ENCODE measurements at places on chromosomes 3 and 15.

DNA sequence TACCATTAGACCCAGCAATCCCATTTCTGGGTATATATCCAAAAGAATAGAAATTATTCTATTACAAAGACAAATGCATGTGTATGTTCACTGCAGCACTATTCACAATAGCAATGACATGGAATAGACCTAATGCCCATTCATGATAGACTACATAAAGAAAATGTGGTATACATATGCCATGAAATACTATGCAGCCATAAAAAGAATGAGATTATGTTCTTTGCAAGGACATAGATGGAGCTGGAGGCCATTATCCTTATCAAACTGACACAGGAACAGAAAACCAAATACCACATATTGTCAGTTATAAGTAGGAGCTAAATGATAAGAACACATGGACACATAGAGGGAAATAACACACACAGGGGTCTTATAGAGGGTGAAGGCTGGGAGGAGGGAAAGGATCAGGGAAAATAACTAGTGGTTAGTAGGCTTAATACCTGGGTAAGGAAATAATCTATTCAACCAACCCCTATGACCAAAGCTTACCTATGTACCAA, 366.8 kb downstream of the EDEM1 start:
- no peak for DNase-seq

DNA sequence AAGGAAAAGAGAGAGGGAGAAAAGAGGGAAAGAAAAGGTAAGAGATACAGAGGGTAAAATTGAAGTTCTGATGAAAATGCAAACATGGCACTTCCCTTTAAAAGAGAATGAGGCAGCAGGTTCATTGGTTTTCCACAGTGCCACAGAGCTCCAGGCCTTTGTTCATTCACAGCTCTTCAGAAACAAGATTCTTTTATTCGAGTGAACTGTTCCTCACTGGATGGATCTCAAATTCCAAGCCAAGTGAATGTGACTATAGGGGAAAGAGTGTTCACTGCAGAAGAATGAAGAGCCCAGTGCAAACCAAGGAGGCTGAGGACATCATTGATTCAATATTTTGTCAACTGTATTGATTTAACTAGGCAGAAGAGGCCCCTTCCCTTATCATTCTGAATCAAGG, 280.3 kb upstream of the PROK2 start:
- no peak for DNase-seq

DNA sequence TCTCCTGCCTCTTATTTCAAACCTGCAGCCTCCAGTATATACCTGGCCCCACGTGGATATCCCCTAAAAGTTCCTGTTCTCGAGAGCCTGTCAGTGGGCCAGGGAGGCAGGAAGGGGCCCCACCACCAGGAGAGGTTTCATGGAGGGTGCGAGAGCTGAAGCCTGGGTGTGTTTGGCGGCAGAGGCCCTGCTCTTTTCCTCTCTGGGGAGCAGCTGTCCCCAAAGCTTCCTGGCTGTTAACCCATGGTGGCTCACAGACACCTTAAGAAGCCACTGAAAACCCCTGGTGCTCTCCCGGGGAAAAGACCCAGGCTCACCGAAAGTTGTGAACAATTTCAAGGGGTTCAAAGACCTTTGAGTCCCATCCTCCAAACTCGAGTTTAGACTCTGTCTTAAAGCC, 1.1 kb downstream of the PRRT3 start:
- DNase-seq: no peak

GRCh38 chr3:171956181-171956683, 83.1 kb upstream of the FNDC3B start:
- DNase-seq: no peak

DNA sequence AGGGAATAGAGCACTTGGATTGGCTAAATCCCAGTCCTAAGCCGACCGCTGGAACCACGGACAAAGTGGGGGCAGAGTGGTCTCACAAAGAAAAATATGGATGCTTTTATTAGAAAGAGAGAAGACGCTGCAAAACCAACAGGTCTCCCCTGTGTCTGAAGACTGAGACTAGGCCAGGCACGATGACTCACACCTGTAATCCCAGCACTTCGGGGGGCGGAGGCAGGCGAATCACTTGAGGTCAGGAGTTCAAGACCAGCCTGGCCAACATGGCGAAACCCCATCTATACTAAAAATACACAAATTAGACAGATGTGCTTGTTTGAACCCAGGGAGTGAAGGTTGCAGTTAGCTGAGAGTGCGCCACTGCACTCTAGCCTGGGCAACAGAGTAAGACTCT, 61.8 kb downstream of the ZDHHC19 start:
- DNase-seq: no peak

DNA sequence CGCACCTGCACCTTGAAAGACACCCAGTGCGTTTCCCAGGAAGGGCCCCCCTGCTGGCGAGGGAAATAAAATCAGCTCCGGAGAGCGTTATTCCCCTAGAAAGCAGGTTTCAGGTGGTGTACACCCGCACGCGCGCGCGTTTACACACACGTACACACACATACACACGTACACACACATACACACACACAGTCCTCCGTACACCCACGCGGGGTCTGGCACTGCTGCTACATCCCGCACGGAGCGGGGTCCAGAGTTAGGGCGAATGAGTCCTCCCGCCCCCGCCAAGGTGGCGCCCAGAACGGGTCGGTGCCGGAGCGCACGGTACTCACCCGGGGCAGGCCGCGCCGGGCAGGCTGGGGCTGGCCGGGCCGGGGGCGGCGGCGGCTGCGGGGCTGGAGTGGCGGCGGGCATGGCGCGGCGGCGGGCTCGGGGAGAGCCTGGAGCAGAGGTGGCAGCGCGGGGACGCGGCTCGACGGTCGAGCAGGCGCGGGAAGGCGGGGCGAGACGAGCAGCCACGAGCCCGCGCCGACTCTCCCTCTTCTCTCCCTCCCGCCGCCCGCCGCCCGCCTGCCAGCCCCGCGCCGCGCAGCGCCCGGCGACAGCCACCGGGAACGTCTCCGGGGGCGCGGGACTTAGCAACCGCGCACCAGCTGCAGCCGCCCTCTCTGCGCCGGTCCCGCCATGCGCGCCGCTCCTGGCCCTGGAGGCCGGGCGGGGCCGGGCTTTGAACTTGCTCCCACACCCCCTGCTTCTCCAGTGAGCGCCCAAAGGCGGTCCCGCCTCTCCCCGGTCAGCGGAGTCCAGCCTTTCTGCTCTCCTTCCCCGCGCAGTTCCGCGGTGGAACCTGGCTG, at the start of gene DCLK3:
DCLK3 (minus strand) TSS at position 704 of the 854 bp plus-strand sequence; CDS start at position 414, 290 bp downstream.
- no peak for DNase-seq

DNA sequence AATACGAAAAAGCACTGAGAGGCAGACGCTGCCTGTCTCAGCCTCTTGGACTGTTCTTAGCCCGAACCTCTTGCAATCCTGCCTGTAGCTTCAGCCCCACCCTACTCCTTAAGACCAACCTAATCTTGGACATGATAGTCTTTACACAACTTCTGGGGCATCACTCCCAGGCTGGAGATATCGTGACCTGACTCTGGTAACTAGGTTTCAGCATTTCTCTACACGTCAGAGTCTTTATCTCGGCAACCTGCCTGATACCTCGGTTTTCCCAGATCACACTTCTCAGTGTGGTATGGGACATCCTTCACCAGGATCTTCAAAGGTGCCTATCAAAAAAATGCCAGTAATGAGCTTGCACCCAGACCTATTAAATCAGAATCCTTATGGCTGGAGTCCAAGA, 590.2 kb upstream of the KCNMB2 start:
- no peak for DNase-seq

- no peak for DNase-seq
Measured at GRCh38 chr15:68612979-68613740, 34.4 kb downstream of the CORO2B start.

- DNase-seq: no peak
Measured at GRCh38 chr3:86986671-86987420, 4.1 kb downstream of the VGLL3 start.

GRCh38 chr3:115071601-115072000, 75.5 kb downstream of the ZBTB20 start:
- no peak for DNase-seq

DNA sequence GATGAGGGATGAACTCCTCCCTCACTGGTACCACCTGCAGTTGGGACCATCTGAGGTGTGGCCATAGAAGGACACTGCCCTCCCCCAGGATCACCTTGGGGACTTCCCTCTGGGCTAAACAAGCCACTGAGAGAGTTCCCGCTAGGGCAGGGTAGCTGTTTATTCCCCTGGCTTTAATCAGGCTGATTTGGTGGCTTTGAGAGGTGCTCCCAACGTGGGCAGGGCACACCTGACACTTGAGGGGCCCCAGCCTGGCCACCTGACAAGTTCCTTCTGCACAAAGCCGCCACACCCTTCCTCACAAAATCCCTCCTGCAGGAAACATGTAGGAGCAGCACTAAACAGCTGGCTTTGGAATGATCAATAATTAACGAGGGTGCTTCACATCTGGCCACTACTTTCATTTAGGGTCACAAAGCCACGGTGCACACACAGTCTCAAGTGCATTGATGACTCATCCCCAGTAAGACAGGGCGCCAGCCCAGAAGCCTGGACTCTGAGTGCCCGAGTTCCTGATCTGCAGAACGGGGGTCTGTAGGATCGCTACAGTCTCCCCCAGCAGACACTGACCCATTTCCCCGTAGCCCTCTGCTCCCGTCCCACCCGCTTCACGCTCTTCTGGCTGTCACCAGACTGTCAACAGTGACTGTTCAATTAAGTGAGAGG, 75.1 kb downstream of the ATP10A start:
- peak; percentile 50 for DNase-seq

DNA sequence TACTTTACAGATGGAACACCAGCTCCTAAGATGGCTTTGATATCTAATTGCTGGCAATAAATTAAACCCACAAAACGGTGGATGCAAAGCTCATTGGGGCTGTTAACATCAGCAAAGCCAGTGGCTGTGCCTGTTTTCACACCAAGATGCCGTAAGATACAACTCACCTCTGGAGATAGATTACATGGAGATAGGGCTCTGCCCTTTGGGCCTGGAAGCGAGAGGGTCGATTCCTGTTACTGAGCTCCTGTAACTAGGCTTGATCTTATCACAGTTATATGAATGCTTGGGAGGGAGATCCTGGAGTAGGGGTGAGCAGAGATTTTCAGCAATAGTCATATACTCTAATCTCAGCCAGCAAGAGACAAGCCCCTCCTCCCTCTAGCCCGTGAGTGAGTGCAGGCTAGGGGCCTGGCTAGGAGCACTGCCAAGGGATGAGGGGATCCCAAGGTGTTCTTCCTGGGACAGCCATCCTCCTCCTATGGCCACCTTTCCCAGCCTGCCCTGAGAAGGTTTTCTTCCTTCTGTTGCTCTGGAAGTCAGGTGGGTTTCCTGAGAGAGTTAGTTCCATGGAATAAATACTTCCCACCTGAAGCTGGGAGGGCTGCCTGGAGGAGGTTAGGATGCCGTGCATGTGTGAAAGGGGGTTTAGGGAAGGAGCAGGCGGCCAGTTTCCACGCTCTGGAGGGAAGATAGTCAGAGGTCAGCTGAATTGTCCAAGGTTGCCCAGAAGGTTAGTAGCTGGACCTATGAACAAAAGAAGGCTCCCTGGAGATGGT, 18.1 kb upstream of the DOCK3 start:
- no peak for DNase-seq

DNA sequence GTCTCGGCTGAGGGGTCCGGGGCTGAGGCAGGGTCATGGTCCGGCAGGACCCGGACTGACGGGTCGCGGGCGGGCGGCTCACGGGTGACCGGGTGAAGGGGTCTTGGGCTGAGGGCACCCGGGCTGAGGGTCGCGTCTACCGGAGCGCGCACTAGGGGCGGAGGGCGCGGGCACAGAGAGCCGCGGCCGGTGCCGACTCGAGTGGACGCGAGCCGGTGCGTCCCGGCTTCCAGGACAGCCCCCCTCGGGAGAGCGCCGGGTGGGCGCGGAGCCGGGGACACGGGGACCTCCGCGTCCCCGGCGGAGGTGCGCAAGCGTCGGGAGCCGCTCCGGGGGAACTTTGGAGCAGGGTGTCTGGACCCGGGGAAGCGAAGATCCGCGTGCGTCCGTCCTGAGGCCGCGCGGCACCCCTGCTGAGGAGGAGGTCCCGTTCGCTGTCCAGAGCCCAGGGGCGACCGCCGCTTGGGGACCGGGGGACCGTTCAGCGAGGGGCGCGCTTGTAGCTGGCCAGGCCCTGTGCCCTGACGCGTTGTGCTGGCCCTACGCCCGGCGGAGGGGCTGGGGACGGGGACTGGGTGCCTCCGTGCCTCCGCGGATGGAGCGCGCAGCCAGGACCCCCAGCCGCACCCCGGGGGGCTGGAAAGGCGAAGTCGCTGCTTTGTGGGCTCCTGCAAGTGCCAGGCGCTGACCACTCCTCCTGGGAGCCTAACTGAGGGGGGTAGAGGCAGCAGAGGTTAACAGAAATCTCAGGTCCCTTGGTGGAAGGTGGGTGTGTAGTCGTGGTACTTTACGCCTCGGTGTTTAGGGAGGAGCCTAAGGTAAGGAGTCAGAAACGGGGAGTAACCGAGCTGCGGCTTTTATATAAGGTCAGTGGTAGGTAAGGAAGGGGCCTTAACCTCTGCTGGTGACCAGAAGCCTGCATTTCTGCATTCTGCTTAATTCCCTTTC, at the start of gene PPARG:
PPARG (plus strand) TSS at position 889 of the 948 bp plus-strand sequence. CDS start 90,642 bp downstream, outside the sequence.
- no peak for DNase-seq

DNA sequence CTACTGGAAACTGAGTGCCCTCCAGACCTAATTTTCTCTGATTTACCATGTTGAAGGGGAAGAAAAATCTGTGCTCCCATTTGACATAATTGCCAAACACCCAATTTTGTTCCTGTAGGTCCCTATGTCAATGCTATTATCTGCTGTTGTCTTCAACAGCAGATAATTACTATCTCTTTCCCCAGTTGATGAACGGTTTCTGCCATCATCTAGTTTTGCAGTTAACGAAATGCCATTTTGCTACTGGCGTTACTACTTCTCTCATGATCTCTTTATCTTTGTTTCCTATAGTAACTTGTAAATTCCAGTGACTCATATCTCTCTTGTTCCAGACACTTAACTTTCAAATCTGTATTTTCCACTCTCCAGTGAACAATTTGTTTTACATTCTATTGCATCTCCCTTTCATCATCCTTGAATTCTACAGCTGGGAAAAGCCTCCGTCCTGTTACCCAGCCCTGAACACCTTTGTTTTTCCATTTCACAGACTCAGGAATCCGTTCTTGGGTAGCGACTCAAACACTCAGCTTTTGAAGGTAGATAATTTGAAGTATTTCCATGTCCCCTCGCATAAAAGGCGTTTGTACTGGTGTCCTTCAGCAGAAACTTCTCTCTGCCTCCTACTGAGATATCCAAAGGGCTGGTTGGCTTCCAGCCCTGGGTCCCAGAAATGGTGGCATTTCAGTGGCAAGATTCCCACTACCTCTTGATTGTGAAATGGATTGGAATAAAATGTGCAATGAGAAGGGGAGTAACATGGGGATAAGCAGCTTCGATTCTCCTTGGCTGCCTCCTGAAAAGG, 111.7 kb downstream of the FOXB1 start:
- no peak for DNase-seq
